NCI-H2081 (cell line): ENCODE measurements at places on chromosomes 11 and 22.
A peak's percentile ranks its signal among the peaks of the same experiment; 100 is the strongest.

GRCh38 chr11:14288189-14288935, 70.6 kb downstream of the RRAS2 start:
- DNase-seq = no peak

DNA sequence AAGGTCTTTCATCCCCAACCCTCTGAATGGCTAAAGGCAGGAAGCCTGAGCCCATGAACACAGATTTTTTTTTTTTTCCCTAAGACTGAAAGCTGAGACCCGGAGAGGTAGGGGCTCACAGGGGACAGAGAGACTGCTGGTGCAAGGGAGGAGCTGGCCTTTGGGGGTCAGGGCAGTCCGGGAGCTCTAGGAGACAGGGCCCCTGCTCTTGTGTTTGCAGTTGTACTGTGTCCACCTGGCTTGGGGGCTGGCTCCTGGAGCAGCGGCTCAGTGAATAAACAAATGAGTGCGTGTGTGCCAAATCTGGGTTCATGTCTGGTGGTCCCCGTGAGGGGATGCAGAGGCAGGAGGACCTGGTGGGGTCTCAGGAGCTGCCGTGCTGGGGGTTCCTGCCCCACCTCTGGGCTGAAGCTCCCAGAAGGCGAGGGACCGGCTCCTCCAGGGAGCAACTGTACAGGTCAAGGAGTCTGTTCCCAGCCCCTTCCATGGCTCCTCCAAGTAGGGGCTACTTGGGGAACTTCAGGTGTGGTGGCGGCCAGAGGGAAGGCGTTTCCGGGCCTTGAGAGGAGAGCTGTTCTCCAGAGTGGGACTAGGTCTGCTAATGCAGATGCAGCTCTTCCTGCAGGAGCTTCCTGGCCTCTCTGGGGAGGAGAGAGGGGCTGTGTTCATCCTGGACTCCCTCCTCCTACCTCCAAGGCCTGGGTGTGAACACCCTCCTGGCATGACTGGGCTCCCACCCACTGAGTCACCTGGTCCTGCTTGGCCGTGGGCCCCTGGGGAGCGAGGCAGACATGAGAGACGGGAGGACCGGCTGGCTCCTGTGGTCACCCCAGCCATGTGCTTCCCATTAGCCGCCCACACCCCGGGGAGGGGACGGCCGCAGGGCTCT, 57.6 kb downstream of the FBXO7 start:
- DNase-seq = peak; percentile 30

GRCh38 chr11:129767827-129768226, 47.8 kb upstream of the TMEM45B start:
- DNase-seq = no peak

DNA sequence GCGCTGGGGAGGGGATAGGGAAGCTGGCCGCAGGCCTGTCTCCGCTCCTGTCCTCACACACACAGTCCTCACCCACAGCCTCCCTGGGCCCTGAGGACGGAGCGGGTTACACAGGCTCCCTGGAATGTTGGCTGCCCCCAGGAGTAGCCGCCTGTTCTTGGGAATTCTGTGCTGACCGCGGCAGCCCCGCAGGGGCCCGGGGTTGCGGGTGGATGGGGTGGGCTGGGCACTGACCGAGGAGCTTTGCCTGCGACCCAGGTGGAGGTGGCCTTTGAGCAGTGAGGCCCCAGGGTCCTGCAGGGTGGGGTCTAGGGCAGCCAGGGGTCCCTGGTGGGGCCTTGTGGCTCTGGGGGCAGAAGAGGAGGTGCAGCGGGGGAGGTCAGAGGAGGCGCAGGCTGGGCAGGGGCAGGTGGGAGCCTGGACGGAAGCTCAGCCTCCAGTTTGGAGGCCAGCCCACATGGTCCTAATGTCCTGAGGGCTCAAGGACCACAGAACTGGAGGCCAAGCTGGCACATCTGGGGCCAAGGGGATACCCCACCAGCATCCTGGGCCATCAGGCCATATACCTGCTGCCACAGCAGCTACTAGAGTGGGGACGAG, 6.6 kb upstream of the MRGPRG start:
- no peak for DNase-seq

GRCh38 chr11:123314972-123315371, 115.1 kb upstream of the GRAMD1B start:
- no peak for DNase-seq

GRCh38 chr11:15942126-15942525, 414.2 kb downstream of the SOX6 start:
- no peak for DNase-seq

GRCh38 chr22:40597526-40598430, 38.7 kb downstream of the MRTFA start:
- DNase-seq = no peak

DNA sequence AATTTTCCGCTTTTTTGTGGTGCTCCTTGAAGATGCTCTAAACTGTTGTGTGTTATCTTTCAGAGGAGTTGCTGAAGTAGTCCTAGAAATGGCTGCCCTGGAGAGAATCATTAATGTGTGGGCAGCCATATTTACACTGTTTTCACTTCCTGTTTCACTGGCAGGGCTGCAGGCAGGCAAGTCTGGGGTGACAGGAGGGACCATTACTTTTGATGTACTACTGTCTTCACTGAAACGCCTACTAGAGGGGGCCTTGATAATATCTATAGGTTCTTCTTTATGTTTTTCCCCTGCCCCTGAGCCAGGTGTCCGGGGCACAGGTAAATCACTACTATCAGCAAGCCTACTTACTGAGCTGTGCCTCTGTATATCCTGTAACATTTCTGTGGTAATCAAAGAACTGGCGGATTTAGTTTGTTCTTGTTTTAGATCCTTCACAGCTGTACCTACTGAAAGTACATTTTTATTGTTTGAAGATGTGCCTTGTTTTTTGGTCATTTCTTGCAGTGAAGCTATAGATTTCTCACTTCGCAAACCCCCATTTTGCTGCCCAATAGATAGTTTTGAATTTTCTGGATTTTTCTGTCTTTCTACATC, 39.7 kb downstream of the ACAT1 start:
- DNase-seq = no peak

- no peak for DNase-seq
Observed at GRCh38 chr11:87125257-87125656, 87.5 kb downstream of the TMEM135 start.

DNA sequence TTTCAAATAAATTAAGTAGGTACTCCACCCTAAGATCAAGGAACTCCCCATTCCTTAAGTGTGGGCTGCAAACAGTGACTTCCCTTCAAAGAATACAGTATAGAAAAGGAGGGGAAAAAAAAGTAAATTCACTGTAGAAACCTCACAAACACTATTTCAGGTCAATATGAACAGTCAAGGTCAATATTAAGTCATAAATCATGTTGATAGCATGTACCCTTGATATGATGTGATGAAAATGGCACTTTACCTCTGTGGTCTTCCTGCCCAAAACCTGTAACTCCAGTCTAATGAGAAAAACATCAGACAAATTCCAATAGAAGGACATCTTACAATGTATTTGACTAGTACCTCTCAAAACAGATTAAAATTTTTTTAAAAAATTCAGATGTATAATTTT, 8.2 kb downstream of the CKAP5 start:
- DNase-seq = no peak

- no peak for DNase-seq
Observed at GRCh38 chr22:36922711-36923110, 9.3 kb downstream of the CSF2RB start.
